ENCODE measurements at places on chromosomes 5 and 9.

DNA sequence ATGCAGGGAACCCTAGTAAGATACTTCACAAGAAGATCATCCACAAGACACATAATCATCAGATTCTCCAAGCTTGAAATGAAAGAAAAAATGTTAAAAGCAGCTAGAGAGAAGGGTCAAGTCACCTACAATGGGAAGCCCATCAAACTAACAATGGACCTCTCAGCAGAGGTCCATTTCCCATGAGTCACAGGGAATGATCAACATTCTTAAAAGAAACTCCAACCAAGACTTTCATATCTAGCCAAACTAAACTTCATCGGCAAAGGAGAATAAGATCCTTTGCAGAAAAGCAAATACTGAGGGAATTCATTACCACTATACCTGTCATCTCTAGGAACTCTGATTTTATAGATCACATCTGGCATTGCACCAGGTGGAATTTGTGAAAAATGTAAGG, 52.9 kb upstream of the SPATA31E1 start:
- no peak for DNase-seq

- no peak for DNase-seq
Measured at GRCh38 chr5:145981589-145982571, 45.5 kb downstream of the SH3RF2 start.

DNA sequence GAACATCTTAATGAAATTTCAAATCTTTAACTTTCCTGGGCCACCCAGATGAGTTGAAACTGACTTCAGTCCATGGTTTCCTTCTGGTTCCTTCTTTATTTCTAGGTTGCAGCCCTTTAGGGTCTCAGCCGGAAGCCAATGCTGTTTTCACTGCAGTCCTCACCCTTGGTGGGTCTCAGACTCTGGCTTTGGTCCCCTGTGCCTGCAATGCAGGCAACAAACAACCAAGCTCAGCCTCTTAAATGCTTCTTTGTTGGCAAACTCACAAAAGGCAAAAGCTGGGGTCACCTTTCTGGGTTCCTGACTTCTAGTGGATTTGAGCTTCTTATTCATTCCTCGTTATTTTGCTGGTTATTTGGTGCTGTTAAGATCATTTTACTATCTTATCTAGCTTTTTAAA, 19.3 kb upstream of the APC start:
- no peak for DNase-seq

GRCh38 chr9:5870691-5871090, 20.0 kb upstream of the MLANA start:
- no peak for DNase-seq

DNA sequence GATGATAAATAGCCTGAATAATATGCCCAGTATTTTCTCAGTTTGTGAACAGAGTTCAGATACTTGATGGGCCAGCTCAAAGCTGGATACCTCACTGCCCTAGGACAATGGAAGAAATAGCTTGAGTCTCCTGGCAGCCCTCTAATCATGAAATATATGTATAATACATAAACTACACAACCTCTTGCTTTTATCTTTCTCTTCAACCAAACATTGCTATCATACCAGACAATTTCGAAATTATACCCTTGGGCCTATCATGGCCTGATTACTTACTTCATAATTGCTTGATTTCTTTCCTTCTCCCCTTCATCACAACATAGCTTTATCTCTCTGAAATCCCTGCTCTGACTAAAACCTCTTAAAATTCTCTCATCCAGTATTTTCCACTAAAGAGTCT, 1144.9 kb upstream of the C9orf72 start:
- DNase-seq = no peak

DNA sequence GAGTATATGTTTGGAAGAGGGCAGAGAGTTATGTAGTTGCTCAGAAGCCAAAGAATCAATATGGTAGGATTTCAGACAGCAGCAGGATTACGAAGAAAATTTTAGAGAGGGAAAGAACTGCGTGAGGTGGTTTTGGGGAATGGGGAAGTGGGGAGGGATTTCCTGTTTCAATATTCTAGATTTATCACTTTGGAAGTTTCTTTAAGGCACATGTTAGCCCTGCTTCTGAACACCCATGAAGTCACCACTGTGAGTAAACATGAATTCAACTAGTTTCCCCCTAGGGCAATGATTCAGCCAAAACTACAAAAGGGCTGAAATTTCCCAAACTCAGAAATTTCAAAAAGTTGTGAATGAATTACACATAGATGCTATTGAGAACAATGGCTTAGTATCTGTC, 132.2 kb downstream of the EBF1 start:
- no peak for DNase-seq

All from stimulated activated CD8-positive, alpha-beta memory T cell treated with anti-CD3 and anti-CD28 coated beads, Interleukin-15, amount 100 ng/mL, for 48 hours (primary cell).